Anterior cingulate cortex (tissue), 58 donors: ENCODE measurements at places on chromosomes 2 and 18.

DNA sequence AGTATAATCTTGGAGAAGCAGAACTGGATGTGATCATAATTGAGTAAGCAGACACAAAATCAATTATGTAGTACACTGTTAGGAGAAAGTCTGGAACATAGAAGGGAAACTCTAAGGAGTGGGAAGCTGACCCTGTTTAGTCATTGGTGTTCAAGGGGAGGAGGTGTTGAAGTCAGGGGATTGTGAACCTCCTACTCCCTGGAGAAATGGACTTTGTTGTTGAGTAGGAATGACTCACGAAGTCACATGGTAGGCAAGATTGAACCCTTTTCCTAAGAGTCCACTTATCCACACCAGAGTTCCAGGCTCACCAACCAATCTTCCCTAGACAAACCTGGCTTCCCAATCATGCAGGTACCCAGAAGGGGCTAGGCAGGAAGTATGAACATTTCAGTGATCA, 81.0 kb upstream of the BCL11A start:
- no peak for DNase-seq

- no peak for DNase-seq
Measured at GRCh38 chr2:241977557-241978300, 108.2 kb downstream of the RTP5 start.

DNA sequence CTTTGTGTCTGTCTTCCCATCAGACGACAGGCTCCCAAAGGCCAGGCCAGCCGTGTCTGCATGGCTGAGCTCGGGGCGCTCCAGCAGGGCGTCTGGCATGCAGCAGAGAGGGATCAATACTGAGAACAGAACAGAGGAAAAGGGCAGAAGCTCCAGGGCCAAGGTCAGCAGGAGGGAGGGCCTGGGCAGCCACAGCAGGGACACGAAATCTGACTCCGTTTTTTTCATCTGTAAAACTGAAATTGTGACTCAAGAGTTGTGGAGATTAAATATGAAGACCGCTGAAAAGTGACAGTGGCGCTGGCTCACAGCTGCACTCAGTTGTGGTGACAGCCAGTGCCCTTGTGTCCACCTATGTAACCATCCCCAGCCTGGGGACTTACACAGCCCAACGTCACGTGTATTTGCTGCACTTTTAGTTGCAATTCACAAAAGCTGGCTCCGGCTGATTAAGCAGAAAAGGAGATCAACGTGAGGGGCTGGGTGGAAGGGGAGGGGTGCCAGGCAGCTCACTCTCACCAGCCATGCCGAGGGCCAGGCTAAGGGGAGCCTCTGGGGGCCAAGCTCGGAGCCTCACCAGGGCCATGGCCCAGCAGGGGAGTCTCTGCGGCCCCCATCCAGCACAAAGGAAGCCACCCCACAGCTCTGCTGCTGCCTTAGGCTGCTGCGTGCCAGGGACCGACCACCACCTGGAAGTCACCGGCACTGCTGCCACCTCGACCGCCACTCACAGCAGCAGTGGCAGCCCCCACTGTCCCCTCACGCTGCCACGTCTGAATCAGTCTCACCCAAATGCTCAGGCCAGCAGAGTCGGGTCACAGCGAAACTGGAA, 74.7 kb downstream of the EIPR1 start:
- no peak for DNase-seq

DNA sequence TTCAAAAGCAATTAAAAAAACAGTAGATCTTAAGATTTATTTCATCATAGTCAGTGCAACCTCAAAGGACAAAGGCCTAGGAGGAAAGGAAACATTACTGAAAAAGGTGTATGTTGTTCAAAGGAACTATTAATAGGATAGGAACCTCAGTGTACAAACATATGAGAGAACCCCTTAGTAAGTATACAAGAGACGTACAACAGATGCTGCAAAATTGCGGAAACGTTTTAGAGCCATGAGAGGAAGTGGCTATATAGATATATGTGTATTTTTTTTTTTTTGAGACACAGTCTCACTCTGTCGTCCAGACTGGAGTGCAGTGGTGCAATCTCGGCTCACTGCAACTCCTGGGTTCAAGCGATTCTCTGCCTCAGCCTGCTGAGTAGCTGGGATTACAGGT, 22.2 kb downstream of the PIK3C3 start:
- DNase-seq = no peak

GRCh38 chr2:38266382-38267061, 110.6 kb downstream of the ATL2 start:
- DNase-seq = no peak
